ENCODE measurements at places on chromosomes 2 and 18.

DNA sequence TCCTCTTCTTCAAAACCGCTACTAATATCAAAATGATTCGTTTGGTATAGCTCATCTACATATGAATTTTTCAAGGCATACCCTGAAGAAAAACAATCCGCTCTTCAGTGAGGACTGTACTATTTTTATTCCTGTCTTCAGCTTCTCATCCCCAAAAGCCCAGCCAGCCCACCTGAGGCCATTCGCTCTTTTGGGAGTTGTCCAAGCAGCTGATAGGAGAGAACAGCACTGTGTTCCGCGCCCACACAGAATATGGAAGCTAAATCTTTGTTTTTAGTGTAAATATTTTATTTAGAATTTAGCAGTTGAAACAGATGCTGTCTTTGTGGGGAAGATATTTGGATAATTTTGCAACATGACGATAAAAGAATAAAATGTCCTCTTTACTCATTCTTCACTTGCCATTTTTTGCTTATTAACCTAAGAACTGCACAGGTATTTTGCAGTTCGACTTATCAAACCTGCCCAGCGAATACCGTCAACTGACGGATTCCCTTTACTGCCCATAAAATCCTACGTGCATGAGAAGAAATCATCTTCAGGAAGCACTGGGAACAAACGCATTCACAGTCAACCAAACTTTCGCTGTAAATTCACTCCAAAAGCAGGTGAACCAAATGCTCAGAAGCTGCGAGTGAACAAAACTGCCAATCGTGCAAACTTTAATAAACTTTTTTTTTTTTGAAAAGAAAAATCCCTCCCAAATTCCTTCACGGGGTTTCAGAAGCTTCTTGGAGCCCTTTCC lies 3.4 kb downstream of the ZNF521 start:
- no peak for DNase-seq

DNA sequence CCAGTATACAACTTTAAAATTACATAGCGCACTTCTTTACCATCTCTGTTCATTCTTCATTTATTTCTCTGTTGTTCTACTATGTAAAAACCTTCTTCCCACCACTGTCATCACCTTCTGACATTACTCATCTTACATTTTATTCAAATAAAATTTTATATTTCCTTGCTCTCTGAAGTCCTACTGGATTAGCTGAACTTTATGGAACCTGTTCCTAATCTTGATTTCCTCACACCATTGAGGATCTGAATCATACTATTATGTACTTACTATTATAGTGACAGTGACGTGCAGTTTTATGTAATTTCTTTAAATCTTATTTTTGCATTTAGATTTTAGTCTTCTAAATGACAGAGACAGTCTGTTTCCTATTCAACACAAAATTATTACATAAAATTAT lies 98.3 kb downstream of the DYNAP start:
- DNase-seq = no peak

- DNase-seq = no peak
Measured at GRCh38 chr18:72742002-72742401, 125.8 kb downstream of the NETO1 start.

DNA sequence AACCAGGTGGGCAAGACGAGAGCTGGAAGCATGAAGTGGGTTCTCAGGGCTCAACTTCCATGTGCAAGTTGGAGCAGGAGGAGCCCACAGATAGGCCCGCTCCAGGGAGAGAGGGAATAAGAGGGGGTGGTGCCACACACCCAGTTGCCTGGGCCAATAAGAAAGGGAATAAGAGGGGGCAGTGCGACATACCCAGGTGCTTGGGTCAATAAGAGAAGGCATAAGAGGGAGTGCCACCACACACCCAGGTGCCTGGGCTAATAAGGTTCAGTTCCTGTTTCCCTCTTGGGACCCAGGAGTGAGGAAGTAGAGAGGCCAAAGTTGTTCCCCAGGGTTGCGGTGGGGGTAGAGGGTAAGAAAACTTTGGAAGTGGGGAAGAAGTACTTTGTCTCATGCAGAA lies 127.5 kb downstream of the LAMA3 start:
- DNase-seq = no peak

DNA sequence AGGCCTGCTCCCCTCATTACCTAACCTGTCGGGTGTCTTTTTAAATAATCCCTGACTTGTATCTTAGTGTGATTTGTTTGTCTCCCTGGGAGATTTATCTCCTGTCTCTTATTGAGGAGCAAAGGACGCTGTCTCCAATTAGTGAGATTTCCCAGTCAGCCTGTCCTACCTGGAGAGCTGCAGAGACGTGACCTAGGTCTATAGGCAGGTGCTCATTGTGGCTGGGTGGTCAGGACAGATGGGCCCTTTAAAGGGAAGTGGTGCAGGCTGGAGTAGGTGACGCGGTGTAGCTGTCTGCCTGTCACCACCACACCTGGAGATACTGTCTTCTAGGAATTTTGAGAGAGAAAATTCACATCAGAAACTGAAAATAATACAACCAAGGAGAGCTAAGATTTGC lies 28.0 kb downstream of the PLB1 start:
- no peak for DNase-seq

DNA sequence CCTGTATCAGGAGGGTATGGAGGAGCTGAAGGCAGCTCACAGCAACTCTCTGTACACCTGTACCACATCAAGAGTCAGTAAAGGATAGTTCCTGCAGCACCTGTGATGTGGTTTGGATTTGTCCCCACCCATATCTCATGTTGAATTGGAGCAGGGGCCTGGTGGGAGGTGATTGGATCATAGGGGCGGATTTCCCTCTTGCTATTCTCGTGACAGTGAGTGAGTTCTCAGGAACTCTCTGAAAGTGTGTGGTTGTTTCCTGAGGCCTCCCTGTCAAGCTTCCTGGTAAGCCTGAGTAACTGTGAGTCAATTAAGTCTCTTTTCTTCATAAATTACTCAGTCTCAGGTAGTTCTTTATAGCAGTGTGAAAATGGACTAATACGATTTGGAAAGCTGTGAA lies 28.9 kb downstream of the OSBPL1A start:
- DNase-seq = no peak

DNA sequence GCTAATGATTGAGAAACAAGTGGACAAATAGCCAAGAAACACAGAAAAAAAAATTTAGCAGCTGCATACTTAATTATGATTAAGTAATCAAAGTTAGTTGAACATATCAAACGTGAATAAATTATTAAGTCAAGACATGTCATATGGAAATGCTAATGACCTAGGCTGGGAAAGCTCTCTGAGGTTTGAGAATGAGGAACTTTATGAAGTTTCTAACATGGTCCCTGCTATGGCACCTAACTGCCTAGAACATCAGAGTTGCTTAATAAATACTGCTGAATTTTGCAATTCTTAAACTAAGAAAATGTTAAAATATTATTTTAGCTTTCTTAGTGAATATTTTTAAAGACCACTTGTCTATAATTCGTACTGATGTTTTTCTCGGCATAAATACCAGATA lies 99.8 kb downstream of the AFF3 start:
- DNase-seq = no peak

- DNase-seq = no peak
Measured at GRCh38 chr2:237483018-237483731, 3.9 kb upstream of the MLPH start.

Data from stimulated activated CD8-positive, alpha-beta memory T cell treated with anti-CD3 and anti-CD28 coated beads, Interleukin-12 subunit alpha, Interleukin-12 subunit beta, amount 100 ng/mL, for 4 hours (primary cell).